Stimulated activated CD8-positive, alpha-beta memory T cell treated with anti-CD3 and anti-CD28 coated beads, Interleukin-2, amount 100 ng/mL, for 1 hour (primary cell): ENCODE measurements at places on chromosomes 6 and 20.

DNA sequence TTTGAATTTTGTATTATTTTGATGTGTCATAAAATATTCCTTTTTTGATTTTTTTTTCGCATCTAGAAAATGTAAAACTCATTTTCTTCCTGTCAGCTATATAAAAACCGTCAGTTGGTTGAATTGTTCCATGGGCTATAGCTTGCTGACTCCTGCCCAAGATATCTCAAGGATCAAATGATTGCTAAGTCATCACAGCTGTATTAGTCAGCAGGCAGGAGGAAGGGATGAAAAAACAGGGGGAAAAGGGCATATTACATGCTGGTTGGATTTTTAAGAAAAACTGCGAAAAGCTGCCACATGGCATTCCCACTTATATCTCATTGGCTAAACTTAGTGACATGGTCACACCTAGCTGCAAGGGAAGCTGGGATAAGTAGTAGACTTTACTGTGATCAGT is 569.9 kb downstream of the BCKDHB start:
- DNase-seq = no peak

- DNase-seq = no peak
These were observed 162.8 kb upstream of the AFDN start for GRCh38 chr6:167663784-167664443.

DNA sequence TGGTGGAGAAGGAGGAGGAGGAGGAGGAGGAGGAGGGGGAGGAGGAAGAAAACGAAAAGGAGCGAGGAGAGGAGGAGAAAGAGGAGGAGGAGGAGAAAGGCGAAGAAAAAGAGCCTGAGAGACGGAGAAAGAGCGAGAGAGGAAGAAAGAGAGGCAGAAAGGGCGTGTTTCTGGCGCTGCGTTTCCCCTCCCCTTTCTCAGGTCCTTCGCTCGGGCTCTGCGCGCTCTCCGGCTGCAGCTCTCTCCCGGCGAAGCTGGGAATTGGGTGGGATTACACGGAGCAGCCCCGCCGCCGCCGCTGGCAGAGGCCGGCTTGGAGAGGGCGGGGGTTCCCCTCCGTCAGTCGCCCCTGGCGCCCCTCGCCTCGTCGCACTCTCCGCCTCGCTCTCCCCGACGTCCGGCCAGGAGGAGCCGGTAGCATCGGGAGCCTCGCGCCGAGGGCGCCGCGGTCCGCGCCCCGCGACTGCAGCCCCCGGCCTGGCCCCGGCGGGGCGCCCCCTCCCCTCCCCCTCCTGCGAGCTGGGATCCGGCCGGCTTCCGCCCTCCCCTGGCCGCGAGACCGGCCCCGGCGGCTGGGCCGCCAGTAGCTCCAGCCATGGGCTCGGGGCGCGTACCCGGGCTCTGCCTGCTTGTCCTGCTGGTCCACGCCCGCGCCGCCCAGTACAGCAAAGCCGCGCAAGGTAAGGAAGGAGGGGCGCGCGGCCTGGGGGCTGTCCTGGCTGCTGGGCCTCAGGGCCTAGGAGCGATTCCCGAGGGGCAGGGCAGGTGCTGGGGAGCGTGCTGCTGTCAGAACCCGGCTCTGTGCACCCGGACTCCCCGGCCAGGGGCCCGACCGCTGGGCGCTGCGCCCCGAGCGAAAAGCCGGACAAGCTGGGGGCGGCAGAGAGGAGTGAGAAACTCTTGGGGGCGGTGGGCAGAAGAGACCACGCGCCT is at the start of gene SCUBE3:
Gene SCUBE3, plus strand, starts transcription at position 133 of the 933 bp plus-strand sequence. Its CDS starts 463 bp downstream, at position 596.
- no peak for DNase-seq

- no peak for DNase-seq
These were observed at the start of gene RBM24 for GRCh38 chr6:17281100-17281496. RBM24 (plus strand) TSS chr6:17281361; CDS start chr6:17281582, 221 bp downstream.

DNA sequence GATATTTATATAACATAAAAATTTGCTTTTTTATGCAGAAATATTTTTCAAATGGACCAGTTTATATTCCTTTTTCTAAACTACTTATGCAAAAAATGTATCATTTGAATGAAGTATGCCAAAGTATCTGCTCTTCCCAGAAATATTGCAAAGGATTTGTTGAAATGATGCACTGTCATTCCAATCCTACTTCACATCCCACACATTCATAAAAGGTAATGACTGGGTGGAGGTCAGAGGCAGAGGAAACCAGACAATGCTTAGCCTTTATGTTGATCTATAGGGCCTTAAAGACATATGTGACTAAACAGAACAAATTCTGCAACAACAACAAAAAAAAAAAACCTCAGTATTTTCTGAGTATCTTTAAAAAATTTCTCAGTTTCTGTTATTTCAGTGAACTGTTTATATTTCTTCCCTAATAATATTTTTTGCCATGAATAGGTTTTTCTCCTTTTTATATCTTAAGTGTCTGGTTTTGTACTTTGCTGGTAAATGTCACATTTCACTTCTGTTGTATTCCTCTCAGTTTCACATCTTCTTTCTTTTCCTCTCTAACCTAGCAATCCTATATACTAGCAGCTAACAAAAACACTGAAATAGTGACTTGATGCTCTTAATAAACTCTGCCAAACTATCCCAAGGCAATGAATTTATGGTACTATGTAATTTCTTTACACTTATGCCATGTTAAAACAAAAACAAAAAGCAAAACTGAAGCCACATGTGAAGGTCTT is 374.1 kb downstream of the BCKDHB start:
- DNase-seq = no peak

DNA sequence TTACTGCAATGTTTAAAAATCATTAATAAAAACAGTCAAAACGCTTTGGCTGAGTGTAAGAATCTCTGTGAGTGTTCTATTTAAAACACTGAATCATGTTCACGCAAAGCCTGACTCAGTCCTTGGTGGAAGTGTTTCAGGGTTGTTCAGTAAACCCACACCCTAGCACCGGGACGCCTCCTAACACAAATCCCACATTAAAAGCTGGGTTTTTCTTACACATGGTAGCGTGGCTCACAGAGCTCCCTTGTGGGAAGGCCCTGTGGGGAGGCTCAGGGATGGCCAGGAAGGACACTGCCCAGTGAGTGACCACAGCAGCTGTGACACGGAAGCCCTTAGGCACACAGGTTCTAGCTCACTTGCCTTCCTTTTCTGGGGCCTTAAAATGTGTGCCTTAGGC is 80.2 kb downstream of the GMPR start:
- DNase-seq = no peak

GRCh38 chr6:86961455-86962200 is 24.3 kb downstream of the HTR1E start:
- no peak for DNase-seq

- no peak for DNase-seq
These were observed 132.7 kb downstream of the AGPAT4 start for GRCh38 chr6:161141173-161141572.

DNA sequence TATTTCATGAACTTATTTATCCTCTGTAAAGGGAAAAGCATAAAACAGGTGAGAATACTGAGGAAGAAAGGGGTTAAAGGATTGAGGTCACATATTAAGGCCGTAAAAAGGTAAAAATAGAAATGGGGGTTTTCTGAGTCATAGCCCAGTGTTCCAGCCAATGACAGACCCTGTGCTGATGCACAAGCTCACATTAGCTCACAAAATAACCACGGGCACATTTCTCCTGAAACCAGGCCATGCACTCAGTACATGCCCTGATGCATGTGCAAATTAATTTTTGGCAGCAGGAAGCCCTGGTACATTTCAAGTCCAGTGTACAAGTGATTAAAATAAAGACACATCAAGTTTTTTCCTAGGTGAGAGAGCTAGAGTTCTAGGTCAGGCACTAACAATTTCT is 194.4 kb downstream of the TMEM200A start:
- no peak for DNase-seq

GRCh38 chr6:130189531-130190397 is 33.0 kb downstream of the SAMD3 start:
- DNase-seq = no peak

GRCh38 chr6:168179133-168179532 is 100.1 kb upstream of the FRMD1 start:
- DNase-seq = no peak

GRCh38 chr6:132728616-132729015 is 14.8 kb upstream of the VNN1 start:
- DNase-seq = no peak

DNA sequence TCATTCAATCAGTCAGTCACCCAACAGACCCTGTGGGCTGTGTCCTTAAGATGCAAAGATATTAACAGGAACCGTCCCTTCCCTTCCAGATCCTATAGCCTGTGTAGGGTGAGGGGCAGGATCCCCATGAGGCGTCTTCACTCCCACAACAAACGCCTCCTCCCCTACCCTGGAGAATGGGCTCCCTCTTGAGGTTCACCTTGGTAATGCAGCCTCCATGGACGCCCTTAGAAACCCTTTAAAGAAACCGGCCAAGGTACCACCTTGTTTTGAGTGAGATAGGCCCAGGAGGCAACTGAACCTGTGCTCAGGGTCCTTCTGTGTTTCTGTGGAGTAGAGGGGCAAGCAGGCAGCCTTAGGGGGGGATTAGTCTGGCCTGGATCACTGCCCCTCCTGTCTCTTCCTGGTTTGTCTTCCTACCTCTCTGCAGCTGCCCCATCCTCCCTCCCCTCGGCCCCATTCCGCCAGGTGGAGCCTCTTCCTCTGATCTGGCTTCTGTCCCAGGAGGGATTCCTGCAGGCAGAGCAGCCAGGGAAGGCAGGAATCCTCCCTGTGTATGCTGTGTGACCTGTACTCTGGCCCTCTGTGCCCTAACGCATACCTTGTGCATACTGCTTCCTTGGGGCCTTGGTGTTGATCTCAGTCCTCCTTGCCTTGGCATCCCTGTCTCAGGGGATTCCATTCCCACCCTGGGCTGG is 6.6 kb upstream of the GUCA1A start:
- DNase-seq = peak; percentile 64

GRCh38 chr6:146543940-146544615 is 445 bp downstream of the RAB32 start:
- DNase-seq = no peak

DNA sequence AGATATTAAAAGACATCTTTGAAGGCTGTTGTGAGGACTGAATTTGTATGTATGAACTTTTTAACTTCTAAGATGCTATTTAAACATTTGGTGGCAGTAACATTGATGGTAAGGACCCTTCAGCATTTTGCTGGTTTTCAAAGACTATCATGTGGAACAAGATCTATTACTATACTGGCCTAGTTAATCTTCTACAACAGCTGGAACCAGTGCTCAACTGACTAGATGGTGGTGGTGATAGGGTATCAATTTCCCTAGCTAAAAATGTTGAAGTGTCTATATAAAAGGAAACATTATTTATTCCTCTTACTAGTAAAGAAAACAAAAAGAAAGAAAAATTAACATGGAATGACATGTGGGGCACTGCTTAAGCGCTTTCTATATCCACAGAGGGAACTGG is 195.7 kb downstream of the TASP1 start:
- no peak for DNase-seq

- no peak for DNase-seq
These were observed 93.0 kb downstream of the TCP11 start for GRCh38 chr6:35048031-35048613.

GRCh38 chr6:125406741-125407140 is 105.0 kb upstream of the HDDC2 start:
- DNase-seq = no peak

GRCh38 chr6:13724182-13724581 is 12.5 kb upstream of the RANBP9 start:
- no peak for DNase-seq

DNA sequence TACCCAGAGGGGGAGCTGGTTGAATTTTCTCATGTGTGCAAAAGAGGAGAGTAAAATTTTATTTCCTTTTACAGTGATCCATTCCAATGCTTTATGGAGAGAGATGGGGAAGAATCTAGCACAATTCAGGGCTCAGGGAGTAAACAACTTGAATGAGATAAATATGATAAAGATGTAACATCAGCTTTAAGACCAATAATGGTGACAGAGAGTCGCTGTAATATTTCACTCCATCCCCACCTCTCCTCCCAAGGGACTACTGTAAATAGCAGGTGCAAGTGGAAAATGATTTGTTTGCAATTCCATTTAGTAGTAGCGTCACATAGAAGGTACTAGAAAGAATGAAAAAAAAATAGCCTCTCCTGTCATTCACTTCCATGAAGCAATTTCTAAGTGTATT is 4.8 kb downstream of the CRISP3 start:
- DNase-seq = no peak

- no peak for DNase-seq
These were observed 152.6 kb downstream of the THEMIS start for GRCh38 chr6:127748290-127748689.

DNA sequence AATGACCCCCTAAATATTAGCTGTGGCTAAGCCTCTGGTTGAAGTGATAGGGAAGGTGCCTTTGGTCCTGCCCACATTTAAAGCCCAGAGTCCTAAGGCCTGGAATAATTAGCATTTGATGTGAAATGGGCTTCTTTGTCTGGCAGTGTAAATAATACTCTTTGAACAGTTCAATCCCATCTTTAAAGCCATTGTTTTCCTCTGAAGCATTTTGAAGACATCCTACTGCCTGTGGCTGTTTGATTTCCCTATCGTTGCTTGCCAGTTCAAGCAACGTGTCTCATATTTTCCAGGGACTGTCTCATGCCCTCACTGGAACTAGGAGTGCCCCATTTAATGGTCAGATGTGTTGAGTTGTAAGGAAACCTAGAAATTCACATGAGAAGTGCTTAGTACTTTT is 89.3 kb upstream of the BTN3A2 start:
- no peak for DNase-seq

DNA sequence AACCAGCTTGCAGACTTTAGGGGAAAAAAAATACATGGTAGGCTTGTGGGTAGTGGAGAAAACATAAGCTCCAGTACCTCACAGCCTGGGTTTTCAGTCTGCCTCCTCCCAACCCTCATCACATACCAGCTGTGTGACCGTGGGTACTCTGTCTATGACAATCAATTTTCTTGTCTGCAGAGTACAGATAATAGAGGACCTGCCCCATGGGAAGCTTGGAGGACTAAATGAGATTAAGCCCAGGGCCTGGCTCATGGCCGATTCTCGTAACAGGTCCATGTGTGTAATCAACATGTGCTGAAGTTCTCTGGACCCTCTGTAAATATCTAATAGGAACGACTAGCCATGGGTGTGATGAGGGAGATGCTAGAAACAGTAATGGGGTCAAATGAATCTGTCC is 34.0 kb downstream of the NT5E start:
- no peak for DNase-seq

DNA sequence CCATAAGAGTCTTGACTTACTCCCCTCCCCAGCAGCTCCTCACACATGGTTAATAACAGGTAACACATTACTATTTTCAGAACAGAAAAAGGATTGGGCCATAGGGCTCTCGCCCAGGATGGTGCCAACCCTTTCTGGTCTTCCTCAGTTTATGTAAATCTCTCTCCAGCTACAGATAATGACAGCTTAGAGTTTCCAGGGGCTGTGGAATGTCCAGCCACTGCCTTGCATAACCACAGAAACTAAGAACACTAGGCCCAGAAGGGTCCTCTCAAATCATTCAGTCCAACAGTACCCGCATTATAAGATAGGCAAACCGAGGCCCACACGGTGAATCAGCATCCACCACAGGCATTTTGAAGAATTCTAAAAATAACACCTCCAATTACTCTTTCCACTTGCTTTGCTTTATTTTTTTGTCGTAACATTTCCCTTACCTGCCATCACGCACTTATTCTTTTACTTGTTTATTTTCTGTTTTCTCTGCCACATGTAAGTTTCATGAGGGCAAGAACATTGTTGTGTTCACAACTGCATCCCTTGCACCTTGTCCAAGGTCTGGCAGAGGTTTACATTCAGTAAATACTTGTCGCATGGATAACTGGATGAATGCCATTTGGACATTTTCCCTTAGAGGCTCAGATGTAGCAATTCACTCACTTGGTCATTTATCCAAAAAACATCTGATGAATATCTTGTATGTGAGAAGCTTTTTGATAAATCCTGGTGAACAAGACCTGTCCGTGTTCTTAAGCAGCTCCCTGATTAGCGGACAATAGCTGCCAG is 6.4 kb upstream of the SDC4 start:
- DNase-seq = no peak
